ENCODE measurements at places on chromosomes 11 and 22.

- DNase-seq = no peak
Measured at GRCh38 chr11:96151501-96151900, 191.5 kb downstream of the MAML2 start.

GRCh38 chr11:128420951-128421350 lies 166.4 kb downstream of the ETS1 start:
- no peak for DNase-seq

- DNase-seq = no peak
Measured at GRCh38 chr11:77619576-77620198, 17.9 kb downstream of the CLNS1A start.

DNA sequence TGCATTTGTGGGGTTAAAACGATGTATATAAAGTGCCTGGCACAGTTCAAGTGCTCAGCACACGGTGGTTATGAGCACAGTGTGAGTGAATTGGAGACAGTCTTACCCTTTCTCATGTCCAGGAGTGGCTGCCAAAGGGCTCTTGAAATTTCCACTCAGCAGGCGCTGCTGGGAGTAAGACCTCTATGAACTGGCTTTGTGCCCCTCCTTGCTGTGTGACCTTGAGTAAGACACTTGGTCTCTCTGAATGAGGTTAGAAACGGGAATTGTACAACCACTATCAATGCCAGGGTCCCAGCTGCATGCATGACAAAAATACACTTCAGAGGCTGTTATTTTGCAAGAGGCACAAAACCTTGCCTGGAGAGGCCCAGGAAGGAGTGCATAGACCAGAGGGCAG lies 86.6 kb downstream of the TSPAN18 start:
- no peak for DNase-seq

- DNase-seq = no peak
Measured at GRCh38 chr11:114673661-114674060, 4.7 kb upstream of the NXPE2 start.

GRCh38 chr11:65912845-65913244 lies 6.0 kb downstream of the C11orf68 start:
- DNase-seq = no peak

GRCh38 chr11:2991452-2992233 lies 486 bp downstream of the NAP1L4 start:
- peak; percentile 69 for DNase-seq

GRCh38 chr11:122430490-122430889 lies 225.0 kb upstream of the UBASH3B start:
- no peak for DNase-seq

GRCh38 chr11:122339436-122340060 lies 223.5 kb upstream of the BLID start:
- DNase-seq = no peak

GRCh38 chr11:118117790-118118601 lies 31.2 kb upstream of the SMIM35 start:
- DNase-seq = no peak

DNA sequence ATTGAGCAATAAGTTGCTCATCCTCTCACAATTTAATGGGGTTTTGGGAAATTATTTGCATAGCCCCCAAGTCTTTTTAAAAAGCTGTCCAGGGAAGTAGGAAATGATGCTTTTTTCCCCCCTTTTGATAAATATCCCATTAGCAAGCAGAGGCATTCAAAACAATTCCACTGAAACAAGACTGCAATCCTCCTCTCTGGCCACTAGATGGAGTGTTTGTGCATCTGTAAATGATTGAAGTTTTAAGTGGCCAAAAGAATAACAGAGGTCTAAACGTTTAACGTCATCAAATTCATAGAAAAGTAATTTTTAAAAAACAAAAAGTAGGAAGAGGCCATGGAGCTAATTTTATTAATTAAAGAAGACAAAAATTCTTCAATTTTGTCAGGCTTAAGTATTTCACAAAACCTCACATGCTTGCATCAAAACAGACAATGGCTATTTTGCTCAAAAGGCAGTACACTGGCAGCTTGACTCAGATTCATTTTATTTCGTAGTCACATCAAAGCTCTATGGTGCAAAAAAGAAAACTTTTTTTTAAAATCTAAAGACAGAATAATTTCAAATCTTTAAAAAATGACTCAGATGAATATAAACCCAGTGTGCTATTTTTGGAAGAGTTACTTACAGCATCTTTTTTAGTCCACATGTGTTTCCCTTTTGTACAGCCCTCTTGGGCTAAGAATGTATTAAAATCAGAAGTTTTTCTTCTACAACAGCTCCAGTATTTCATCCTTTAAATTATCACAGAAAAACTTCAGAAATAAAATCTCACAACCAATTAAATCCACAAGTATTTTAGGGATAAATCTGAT lies 17.8 kb downstream of the CHORDC1 start:
- DNase-seq = no peak

DNA sequence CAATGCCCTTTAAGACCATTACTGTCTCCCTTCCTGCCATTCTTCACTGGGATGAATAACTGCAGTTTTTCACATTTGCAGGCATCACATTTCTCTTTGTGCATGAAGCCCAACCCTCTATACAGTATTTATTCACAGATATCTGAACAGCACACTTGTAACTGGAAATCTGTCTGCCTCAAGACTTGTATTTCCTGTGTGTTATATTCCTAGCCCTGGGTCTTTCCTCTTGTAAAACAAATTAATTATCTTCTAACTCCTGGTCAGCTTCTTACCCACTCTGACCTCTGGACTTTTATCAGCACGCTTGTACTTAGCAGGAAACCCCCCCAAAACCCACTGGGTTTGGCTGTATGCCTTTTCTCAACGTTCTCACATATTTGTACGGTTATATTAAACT lies 2.0 kb downstream of the CSRP3 start:
- no peak for DNase-seq

- peak; percentile 37 for DNase-seq
Measured at GRCh38 chr11:134386945-134387344, 25.1 kb downstream of the B3GAT1 start.

- DNase-seq = peak; percentile 57
Measured at GRCh38 chr11:2138068-2138430, 1.1 kb downstream of the IGF2 start.

GRCh38 chr11:12142176-12142575 lies 31.8 kb downstream of the MICAL2 start:
- DNase-seq = no peak

DNA sequence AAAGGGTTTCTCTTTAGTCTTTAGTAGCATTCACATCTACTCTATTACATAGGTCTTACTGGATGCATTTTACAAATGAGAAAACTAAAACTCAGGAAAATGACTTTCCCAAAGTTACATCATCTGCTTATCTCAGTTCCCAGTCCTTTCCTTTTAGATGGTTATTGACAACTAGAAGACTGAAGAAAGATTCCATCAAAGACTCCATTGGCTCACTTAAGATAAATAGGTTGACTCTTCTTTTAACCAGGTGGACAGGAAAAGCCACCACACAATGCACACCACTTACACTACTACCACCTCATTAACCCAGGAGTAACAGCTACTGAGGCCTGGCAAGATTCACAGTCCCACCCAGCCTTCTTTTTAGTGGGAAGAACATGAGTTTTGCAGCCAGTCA lies 123.6 kb downstream of the TRIM44 start:
- no peak for DNase-seq

GRCh38 chr11:120184371-120184945 lies 26.4 kb upstream of the OAF start:
- no peak for DNase-seq
